ENCODE measurements at places on chromosomes 5 and 9.

DNA sequence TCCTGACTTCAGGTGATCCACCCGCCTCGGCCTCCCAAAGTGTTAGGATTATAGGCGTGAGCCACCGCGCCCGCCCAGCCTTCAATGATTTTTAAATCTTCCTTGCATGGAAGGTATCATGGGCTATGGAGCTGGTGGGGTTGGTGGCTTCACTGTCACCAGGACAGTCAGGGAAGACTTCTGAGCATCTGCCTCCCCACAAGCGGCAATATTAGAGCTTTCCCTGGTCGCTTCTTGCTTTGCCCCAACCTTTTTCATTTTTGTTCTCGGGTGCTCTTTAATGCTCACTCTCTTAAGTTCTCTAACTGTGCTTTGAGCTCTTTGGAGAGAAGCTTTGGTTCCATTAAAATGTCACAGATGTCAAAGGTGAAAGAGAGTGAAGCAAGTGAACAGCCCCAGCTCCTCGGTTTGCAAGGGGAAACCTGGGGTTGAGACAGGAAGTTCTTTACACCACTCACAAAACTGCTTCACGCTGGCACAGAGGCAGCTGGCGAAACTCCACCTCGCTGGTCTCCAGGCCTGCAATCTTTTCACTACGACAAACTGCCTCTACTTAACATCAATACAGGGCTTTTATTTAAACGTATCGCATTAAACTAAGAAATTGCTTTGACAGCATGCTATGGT is 142.5 kb upstream of the RETREG1 start:
- DNase-seq: no peak

DNA sequence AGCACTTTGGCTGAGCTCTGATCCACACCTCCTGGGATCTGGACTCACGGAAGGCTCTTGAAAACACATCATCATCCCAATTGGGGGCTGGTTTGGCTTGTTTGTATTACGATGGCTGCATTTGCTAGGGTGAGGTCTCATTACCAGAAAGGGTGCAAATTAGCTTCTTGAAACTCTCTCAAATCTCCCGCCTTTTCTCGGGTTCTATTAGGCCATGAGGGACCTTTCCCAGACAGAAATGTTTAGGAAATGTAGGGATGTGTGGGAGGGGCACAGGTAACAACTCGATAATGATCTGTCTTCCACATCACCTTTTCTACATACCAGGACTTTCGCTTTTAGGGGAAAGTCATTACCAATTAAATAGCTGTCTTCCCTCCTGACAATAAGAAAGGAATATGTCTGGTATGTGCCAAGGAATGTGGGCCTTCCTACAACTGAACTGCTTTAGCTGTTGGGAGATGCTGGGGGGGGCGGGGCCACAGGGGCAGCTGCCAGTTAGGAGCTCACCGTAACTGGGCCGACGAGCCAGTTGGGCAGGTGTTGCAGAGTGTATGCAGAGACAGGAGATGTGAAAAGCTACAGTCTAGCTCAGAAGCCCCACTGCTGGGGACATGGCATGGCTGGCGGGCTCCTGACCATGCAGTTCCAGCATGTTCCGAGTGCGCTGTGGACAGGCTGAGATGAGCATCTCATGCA is 71.2 kb downstream of the AK8 start:
- no peak for DNase-seq

GRCh38 chr5:8788246-8788645 is 757.6 kb downstream of the SEMA5A start:
- DNase-seq: peak; percentile 18

DNA sequence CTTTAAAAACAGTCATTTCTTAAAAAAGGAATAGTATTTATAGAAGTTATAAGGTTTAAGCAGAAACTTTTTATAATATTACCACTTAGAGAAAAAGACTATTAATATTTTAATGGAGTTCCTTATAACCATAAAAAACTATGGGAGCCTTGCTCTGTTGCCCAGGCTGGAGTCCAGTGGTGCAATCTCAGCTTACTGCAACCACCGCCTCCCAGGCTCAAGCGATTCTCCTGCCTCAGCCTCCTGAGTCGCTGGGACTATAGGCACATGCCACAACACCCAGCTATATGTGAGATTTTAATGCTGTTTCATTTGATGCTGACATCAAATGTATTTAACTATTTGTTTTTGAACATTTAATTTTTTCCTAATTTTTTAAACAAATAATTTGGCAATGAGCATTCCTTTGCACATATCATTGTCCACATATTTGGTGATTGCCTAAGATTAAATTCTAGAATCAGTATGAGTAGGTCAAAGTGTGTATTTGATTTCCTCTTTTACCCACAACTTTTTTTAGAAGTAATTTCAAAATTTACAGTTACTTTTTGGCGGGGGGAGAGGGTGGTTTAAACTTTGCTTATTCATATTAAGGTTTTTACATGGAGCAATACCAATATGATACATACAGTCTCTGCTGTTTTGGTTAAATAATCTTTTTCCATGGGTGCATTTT is 235.5 kb downstream of the ARHGEF28 start:
- DNase-seq: peak; percentile 44

- DNase-seq: peak; percentile 80
These were observed 181.5 kb upstream of the RAI14 start for GRCh38 chr5:34474573-34475021.

- DNase-seq: no peak
These were observed 4.6 kb upstream of the CERCAM start for GRCh38 chr9:128416014-128416413.

- DNase-seq: no peak
These were observed 49.5 kb upstream of the LRRC14B start for GRCh38 chr5:141761-142160.

DNA sequence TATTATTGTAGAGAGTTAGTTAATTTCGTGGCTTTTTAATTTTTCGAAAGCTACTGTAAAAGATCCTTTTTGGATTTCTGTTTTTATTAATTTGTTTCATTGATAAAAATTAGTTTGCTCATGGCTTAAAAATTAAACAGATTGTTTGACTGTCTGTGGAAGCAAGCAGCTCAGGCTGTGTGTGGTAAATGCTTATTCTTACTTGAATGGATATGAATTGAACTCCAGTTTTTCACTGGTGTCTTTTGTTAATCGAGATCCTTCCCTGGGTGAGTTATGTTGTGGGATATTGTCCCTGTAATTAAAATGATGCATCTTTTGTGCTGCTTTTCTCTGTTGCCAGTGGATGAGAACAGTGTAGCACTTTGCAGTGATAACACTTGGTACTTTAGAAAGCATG is 75.3 kb downstream of the PIK3R1 start:
- no peak for DNase-seq

DNA sequence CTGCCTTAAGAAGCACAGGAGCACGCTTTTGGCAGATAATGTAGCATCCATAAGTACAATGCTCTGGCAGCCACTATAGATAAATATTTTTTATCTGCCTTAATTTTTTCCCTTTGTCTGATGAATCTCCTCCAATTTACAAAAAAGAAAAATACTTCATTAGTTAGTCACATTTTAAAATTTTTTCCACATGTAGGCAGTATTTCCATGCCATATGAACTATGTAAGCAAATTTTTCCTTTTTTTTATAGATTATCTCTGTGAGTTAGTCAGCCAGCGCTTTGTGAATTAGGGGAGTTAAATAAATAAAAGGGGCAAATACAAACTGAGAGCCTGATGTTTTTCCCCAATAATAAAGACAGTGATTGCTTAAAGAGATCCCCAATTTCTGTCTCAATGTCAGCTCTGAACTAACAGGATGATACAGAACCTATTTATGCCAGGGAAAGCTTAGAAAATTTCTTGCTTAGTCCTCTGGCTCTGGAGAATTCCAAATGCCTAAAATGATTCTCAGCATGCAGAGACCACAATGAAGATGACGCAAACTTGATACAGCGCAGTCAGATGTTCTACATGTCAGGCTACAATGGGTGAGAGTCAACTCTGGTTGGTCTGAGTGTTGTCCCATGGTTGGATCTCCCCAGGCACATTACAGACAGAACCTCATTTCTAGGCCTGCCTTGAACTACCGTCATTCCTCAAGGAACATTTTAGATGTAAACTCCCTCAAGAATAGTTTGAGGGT is 390.4 kb upstream of the CDH6 start:
- DNase-seq: peak; percentile 10

DNA sequence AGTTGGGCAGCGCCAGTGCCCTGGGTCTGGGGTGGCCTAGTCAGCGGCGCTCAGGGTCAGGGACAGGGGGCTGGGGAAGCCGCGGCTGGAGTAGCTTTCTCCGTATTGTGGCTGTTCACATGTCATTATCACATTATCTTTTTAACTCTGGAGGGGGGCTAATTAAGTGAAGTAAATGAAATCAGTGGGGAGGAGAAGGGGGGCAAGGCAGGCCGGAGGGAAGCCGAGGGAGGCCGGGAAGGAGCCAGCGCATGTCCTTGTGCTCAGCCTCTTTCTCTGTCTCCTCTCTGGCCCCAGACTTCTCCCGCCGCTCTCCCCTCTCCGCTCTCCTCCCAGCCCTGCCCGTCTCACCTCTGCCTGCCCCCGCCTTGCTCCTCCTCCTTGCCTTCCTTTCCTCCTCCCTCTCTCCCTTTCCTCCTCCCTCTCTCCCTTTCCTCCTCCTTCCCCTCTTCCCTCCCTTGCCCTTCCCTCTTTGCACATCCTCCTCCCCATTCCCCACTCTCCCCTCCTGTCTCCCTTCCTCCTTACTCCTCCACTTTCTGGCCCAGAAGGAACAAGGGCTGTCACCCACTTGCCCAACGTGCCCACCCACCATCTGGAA is 38.7 kb downstream of the ASS1 start:
- no peak for DNase-seq

GRCh38 chr5:175250426-175250825 is 193.6 kb downstream of the DRD1 start:
- no peak for DNase-seq

- no peak for DNase-seq
These were observed 80.0 kb upstream of the OTULINL start for GRCh38 chr5:14501353-14502293.

GRCh38 chr5:2262620-2263019 is 379.9 kb upstream of the IRX4 start:
- DNase-seq: no peak

GRCh38 chr5:97575322-97575721 is 392.3 kb upstream of the RIOK2 start:
- DNase-seq: no peak
